Urothelium cell line (cell line): ENCODE measurements at places on chromosomes 13 and 19.

DNA sequence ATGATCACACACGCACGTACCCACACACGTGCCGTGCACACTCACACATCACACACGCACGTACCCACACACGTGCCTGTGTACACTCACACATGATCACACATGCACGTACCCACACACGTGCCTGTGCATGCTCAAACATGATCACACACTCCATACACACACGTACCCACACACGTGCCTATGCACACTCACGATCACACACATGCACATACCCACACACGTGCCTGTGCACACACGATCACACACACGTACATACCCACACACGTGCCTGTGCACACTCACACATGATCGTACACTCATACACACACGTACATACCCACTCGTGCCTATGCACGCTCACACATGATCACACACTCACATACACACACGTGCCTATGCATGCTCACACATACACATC lies 86.8 kb downstream of the RAB20 start:
- DNase-seq: no peak

GRCh38 chr13:49023431-49023830 lies 47.7 kb downstream of the FNDC3A start:
- DNase-seq: peak; percentile 4

- peak; percentile 62 for DNase-seq
Measured at GRCh38 chr13:111584101-111584672, 263.7 kb downstream of the TEX29 start.

DNA sequence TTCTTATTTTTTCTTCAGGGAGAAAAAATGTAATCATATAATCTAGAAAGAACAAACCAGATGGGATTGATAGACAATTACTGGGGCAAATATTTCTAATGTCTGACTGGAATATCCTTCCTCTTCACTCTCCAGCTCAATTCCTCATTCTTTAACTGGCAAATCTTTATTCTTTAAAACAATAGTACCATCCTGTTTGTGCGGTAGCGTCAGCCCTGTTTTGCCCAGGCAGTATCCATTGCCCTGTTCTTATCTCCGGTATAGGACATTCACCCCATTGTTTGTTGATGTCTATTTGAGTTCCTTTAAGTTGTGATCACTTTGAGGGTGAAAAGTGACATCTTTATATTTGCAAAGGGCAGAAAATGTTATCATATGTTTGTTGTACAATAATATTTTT lies 185.4 kb downstream of the POSTN start:
- no peak for DNase-seq

- DNase-seq: no peak
Measured at GRCh38 chr13:31234729-31235128, 35.0 kb downstream of the B3GLCT start.

DNA sequence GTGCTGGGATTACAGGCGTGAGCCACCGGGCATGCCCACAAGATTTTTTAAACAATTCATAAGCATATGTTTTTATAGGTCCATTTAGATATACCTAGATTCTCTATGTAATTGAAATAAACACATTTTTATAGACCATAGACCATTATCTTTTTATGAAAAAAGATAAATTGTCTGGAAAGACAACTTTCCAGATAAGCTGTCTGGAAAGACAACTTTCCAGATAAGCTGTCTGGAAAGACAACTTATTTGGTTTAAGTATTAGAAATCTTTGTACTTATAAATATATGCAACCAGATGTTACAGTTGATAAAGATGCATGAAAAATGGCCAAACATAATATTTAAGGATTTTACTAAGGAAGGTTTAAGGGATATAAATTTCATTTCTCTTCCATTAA lies 538.5 kb downstream of the GPC6 start:
- DNase-seq: no peak

DNA sequence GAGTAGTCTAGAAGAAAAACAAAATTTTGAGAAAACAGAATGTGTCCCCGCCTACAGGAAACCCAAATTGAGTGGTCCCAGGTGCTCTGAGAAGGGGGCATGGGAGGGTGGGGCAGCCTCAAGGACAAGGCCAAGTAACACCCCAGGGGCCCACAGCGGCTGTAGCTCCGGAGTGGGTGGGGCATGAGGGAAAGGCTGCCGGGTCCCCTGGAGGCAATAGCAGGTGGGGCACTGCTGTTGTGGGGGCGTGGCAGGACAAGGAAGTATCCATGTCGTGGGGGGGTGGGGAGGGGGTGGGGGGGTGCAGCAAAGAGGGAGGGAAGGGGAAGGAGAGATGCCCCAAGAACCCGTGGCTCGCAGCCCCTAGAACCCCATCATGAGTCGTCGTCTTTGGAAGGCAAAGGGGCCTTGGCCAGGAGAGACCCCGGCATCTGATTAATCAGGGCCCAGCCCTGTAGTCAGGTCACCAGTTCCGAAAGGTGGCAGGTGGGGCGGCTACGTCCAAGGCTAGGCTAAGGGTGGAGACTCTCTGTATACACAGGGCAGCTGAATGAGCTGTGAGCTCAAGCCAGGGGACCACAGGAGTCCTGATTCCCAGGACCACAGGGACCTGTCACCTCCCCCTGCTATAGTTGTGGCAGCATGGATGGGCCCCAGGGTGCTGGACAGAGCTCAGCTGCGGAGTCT lies 7.5 kb upstream of the ISYNA1 start:
- DNase-seq: no peak

- DNase-seq: peak; percentile 61
Measured at GRCh38 chr13:27035892-27036235, 135.7 kb downstream of the USP12 start.

DNA sequence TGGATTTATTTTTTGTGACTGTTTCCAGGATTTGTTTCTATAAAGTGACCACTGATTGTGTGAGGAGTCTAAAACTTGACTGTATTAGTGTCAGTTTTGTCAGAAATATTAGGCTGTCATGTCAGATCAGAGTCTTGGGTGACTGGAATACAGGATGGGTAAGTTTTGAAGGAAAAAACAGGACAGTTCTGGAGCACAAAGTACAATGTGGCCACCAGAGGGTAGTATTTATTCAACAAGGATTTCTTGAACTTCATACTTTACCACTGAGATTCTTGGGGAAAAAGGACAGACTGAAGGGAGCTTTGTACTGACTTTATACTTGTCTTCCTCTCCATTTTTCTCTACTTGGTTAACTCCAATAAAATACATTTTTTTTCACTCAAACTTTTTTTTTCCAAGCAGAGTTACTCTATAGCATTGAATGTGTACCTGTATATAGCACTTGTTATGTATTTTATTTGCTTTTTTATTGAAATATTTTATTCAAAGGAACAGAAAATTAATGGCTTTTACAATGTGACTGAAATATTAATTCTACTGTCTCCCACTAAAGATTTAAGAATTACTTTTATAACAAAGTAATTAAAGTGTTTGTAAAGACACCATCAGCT lies 51.1 kb downstream of the LMO7 start:
- no peak for DNase-seq

DNA sequence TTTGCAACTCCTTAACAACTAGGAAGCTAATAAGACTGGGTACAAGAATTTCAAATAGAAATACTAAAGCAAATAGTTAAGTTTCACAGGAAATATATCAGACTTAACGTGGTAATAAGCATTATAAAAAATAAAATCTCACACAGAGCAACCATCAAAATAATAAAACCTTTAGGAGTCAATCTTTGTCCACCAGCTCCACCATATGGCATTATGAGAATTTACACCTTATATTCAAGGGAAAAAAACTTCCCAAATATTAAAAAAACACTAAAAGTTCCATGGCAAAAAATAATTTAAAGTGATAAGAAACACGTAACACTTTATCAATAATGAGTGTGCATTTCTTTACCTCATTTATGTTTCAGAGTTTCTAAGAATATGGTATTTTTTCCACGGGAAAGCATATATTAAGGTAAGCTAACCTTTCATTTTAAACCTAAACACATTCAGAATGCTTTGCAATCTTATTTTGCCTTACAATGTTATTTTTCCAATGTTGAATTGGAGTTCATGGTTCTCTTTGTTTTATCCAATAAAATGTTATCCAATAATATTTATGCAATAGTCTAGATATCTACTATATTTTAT lies 423.2 kb upstream of the SGCG start:
- DNase-seq: no peak

- peak; percentile 7 for DNase-seq
Measured at GRCh38 chr13:48066310-48066989, 28.5 kb downstream of the MED4 start.

GRCh38 chr13:52414963-52415362 lies 9.0 kb upstream of the THSD1 start:
- peak; percentile 10 for DNase-seq
